ENCODE measurements at places on chromosomes 2 and 18.

DNA sequence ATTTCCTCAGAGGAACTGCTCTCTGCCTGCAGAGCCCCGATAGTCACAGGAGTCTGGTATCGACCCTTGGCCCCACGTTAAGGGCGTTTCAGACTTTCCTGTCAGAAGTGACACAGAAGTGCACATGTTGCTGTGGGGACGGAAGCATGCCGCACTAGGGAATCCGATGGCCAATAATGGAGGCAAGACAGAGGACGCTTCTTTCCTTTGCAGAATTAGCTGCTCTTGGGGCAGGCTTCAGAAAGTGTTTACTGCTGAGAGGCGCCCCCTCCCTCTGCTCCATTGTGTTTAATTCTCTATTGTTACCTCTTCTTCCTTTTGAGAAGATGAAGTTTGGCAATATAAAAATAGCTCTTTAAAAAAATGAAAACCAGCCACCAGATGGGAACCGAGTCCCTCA, 118.6 kb upstream of the EML6 start:
- DNase-seq = no peak

- no peak for DNase-seq
Measured at GRCh38 chr2:4673025-4673489, 969.7 kb downstream of the DCDC2C start.

- DNase-seq = no peak
Measured at GRCh38 chr2:12661489-12661888, 55.2 kb upstream of the TRIB2 start.

DNA sequence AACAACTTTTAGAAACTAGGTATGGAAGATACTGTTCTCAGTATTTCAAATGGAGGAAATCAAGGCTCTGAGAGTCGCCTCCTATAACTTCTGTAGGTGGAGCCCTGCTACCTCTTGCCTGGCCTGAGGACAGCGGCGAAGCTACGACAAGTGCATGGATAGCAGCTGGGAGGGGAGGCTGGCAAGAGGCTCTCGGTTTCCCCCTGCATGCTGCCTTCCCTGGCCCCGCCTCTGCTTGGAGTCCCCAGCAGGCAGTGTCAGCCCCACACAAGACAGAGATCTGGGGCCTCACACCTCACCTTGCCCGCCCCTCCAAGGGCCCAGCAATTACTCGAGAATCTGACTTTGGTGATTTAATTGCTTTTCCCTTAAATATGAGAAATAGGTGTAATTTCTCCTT, 107.6 kb upstream of the POU3F3 start:
- DNase-seq = no peak

- no peak for DNase-seq
Measured at GRCh38 chr2:224885836-224886547, 156.3 kb downstream of the DOCK10 start.

DNA sequence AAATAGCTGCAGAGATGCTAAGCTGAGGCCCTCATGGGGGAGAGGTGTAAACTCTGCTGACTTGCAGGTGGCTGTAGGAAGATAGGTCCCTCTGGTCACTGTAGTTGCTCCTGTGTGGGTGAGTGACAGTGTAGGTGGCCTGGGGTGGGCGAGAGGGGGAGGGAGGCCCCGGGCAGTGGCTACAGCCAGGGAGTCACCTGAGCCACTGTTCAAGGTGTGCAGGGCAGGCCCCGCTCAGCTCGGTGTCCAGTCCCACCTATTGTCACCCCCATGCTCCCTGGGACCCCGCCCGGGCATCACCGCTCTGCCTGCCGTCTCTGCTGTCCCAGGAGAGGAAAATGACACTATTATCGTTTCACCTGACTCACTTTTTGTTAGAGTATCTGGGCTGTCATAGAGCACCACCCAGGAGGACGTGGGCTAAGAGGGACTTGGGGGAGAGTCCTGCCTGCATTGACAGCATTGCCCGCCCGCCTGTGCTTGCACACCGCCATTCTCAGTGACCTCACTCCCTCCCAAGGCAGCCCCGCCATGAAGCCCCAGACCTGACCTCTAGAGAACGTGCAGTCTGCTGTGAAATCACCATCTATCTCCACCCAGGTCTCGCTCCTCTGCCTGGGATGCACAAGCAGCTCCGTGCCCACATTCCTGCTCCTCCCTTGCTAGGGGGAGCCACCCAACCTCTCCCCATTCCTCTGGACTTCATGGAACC, 29.2 kb downstream of the COPS9 start:
- no peak for DNase-seq
